ENCODE measurements at places on chromosomes 5 and 9.

- no peak for DNase-seq
Measured at GRCh38 chr9:100087218-100087617, 11.6 kb downstream of the ERP44 start.

DNA sequence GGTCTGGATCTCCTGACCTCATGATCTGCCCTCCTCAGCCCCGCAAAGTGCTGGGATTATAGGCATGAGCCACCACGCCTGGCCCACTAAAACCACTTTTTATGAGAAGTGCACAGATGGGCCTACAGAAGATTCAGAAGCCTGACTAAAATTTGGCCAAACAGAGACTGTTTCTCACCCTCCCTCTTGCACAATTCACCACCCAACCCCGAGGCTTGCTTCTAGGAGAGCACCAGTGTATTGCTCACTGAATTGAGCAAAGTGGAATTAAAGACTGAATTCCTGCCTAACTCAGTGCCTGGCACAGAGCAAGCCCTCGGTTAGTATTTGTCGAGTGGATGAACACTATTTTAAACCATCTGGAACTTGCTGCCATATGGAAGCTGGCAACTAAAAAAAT, 3.4 kb upstream of the DCTN4 start:
- DNase-seq, result no peak

DNA sequence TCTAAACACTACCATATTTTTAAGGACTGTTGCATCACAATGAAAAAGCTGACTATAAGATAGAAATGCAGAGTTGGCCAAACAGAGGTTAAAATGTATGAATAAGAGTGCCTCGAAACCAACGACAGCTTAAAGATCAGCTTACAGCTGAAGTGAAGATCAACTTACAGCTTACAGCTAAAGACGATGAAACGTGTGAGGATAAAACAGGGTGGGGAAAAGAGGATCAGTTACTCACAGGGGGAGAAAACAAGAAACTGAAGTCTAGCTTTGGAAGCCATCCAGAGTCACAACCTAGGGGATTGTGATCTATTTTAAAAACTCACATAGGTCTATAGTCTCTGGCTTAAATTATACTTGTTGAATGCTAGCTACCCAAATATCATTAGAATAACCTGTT, 220.0 kb downstream of the SNCAIP start:
- no peak for DNase-seq

DNA sequence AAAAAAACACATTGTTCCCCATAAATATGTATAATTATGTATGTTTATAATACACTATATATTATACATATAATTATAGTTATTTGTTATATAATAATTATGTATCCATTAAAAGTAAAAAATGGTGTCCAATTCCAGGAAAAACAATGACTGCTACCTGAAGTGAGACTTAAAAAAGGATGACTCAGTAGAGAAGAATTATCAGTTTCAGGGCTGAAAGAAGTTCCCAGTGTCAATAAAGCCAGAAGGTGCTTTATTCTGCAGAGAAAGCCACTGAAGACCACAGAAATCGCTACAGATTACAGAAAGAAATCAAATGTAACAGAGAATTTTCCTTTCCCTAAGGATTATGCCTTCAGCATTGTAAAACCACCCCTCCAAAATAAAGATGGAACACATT, 50.9 kb downstream of the ANKRD31 start:
- no peak for DNase-seq

DNA sequence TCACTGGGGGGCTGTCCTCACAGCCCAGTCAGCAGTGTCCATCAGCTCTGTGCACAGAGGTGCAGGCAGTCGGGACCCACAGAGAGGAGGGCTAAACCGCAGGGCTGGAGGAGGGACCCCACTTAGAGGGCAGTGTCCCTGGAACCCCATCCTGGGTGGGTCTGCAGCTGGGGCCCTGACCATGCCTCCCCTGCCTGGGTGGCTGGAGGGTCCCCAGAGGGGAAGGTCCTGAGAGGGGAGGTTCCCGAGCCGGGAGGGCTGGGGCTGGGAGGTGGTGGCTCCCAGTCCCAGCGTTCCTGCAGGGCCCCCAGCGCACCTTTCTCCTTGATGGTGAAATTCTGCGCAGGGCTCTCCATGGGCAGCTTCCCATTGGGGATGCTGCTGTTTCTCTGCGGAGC, 32.7 kb downstream of the EXOC3 start:
- no peak for DNase-seq
